ENCODE measurements at places on chromosomes 13 and 19.
A peak's percentile ranks its signal among the peaks of the same experiment; 100 is the strongest.

DNA sequence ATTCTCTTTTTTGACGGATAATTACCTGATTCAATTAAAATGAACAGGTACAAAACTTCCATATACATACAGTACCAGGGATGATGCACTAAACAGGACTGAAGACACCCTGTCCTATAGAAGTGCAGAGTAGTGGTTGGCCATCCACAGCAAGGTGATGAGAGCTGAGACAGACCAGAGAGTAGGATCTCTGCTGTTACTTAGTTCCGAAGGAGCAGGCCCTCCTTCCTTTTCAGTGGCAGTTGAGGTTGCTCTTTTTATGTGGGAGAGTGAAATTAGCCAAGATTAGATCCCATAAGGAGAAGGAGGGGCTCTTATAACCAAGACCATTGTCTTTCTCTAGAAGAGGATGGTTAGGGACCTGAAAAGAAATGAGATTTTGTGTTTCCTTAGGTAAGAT, 4.0 kb downstream of the PDS5B start:
- DNase-seq, result no peak

GRCh38 chr19:52028027-52028779, at the start of gene ZNF614:
ZNF614 (minus strand) TSS chr19:52028379; CDS start chr19:52025745, 2,634 bp downstream.
- peak; percentile 68 for DNase-seq

- DNase-seq, result no peak
Measured at GRCh38 chr13:113880651-113881611, 17.1 kb upstream of the GAS6 start.

DNA sequence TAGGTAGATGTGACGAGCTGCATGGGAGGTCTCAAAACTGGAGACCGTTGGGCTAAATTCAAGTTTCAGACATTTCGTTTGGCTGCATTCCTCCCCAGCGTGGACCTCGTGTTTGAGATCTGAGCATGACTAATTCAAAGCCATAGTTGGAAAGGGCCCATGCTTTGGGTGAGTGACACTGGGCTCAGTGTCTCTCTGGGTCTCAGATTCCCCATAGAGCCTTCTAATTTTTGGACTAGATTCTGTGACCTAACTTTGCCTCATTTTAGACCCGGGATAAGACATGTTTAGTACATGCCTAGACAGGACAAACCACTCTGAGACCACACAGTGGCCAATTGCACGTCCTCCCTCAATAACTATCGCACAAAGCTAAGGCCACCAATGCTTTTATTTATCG, 16.6 kb downstream of the CKM start:
- DNase-seq, result no peak

DNA sequence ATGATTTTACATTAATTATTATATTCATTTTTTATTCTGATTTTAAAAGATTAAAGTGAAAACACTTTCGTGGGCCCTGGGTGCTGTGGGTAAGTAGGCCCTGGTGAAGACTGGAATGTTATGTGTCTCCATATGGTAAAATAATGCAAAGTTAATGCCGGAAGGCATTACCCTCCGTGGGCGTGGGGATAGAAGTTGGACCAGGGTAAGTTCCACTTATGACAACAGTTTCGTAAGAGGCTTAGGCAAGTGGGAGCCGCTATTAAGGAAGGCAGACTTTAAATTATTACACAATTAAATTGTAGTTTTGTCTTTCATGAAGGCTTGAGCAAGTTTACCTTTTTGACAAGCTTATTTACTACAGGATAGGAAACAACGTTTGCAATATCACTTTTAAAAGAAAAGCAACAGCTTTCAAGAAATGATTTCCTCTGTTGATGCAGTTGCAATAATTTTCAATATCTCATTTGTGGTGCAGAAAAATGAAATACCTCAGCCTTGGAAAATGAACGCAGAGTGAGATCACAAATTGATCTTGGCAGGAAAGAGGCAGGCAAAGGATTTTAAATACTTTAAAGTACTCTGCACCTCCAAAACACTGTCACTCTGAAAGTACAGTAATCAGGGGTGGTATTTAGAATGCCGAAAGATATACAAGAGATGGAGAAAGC, 310.6 kb downstream of the DCT start:
- no peak for DNase-seq

DNA sequence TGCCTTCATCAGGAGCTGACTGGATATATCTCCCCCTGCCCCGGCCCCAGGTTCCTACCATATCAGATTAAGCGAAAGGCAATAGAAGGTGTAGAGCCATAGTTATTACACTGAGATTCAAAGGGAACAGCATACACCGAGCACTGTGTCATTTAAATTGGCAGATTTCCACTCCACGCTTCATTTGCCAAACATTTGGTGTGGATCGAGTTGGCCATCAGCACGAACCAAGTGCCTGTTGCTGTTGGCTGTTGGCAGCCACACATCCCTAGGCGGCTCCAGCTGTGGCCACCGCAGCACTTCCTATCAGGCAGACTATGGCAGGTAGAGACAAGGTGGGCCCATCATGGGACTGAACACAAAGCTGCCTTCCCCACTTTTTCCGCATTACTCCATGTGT, 115.8 kb downstream of the CCNA1 start:
- DNase-seq, result no peak

DNA sequence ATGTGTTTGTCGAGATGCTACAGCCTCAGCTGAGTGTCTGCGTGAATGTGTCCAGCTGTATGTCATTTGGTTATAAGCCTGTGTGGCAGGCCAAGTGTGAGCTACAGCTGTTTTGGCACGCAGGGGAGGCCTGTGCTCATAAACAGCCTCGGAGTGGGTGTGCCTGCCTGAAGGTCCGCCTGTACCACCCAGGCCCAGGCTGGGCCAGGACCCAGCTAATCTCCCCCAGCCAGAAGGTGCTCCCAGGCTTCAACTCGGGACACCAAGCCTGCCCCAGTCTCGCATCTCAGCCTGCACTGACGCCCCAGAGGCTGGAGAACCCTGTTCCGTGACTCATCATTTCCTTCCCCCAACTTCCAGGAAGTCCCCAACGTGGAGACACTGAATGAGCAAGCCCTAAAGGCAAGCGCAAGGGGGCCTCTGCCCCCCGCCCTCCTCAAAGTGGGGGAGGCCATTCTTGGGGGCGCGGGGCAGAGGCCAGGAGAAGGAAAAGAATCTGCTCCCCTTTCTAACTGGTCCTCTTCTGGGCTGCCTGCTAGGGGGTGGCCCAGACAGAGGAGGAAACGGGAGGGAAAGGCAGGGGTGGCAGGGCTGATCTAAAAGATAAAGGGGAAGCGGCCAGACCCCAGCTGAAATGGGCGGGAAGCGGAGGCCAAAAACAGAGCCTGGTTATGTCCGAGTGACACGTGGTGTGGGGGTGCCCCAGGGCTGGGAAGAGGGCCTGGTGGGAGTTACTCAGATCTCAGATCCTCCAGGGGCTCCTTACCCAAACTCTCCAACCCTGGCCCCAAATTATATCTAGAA, 2.0 kb downstream of the SLC1A5 start:
- DNase-seq, result peak; percentile 69

- no peak for DNase-seq
Measured at GRCh38 chr19:58522709-58523108, 3.1 kb upstream of the ZBTB45 start.

- no peak for DNase-seq
Measured at GRCh38 chr13:105991622-105992277, 543.7 kb downstream of the EFNB2 start.
